ENCODE measurements at places on chromosomes 1 and 21.

DNA sequence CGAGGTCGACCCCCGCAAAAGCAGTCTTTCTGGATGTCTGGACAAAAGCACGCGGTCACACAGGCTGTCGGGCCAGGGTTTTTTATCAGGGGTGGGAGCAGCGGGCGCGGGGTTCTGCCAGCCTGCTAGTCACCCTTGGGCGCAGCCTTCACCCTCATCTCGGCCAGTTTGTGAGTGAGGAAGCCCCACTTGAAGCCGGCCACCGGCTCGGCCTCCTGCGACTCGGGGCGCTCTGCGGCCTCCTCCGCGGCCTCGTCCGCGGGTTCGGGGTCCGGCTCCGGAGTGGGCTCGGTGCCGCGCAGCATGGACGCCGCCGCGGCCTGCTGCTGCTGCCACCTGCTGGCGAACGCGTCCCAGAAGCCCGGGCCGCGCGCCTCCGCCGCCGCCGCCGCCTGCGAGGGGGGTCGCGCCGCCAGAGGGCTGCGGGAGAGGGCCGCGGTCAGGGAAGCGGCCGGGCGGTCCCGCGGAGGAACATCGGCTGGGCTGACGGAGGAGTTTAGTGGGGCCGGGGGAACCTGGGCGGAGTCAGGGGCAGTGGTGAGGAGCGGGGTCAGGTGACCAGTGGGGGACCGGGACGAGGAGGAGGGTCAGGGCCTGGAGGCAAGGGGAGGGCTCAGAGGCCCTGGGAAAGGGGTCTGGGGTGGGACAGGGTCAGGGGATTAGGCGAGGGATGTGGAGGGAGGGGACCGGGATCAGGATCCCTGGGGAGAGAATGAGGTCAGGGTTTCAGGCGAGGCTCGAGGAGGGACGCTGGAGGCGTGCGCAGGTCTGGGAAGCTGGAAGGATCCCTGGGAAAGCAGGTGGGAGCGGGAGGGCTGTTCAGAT lies 4.5 kb downstream of the C1orf232 start:
- DNase-seq: no peak

- DNase-seq: no peak
Observed at GRCh38 chr1:74726063-74726462, 6.8 kb downstream of the CRYZ start.

- DNase-seq: no peak
Observed at GRCh38 chr1:24248859-24249258, 61.8 kb upstream of the IFNLR1 start.

- DNase-seq: no peak
Observed at GRCh38 chr1:161069241-161069640, 450 bp downstream of the ARHGAP30 start.

GRCh38 chr1:206930210-206930798 lies 8.6 kb upstream of the FCMR start:
- DNase-seq: no peak

- no peak for DNase-seq
Observed at GRCh38 chr21:16074950-16075489, 345.2 kb downstream of the USP25 start.

DNA sequence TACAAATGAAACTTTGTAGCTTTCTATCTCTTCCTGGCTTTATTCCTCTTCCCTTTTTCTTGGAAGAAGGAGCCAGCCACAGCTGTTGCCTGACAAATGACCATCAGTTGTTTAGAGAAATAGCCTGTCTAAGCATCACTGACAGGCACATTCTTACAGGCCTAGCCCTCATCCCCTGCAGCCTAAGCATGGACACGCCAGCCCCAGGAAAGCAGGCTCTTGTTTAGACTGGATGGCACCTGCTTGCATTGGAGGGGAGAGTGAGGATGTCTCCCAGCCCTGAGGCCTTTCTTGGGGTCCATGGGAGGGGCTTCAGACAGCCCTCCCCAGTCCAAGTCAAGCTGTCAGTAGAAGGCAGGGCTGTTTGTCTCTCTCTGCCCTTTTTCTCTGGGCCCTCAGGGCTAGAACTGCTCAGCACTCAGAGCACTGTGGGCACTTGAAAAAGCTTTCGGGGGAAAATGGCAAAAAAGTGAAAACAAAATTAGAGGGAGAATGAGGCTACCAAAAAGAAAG lies 282.5 kb upstream of the PLXNA2 start:
- DNase-seq: no peak

DNA sequence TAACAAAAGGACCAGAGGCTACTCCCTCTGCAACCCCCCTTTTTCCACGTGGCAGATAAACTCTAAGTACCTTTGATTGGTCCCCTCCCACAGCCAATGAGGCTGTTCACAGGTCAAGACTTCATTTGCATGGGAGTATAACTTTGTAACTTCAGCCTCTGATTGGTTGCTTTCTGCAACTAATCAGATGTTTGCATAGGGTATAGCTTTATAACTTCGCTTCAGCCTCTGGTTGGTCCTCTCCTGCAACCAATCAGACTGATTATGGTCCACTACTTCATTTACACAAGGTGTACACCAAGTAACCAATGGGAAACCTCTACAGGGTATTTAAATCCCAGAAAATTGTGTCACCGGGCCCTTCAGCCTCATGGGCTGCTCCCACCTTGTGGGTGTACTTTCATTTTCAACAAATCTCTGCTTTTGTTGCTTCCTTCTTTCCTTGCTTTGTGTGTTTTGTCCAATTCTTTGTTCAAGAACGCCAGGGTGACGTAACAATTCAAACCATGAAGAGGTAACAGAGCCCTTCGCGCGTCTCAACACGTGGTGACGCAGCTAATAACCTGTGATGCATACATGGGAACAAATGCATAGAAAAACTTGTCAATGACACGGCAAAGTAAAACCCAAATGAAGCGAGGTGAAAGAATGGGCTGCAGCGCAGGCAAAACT lies 47.2 kb downstream of the VPS26C start:
- no peak for DNase-seq

DNA sequence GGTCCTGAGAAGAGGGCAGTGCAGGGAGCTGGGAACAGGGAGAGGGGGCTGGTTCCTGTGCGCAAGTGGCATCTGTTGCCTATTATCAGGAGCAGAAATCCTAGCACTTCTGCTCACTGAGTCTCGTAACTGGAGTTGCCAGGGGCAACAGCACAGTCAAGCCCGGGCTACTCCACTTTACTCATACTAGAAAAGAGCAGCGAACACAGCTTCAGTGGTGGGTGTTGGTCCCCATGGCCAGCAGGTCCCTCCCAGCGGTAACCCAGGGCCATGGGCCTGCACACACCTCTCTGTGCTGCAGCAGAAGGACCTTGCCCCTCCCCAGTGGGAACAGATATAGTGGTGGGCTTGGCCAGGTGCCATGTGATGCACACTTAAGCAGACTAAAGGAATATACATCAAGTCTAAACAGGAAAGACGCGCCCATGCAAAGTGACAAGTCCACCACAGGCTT lies 8.5 kb downstream of the PYCR2 start:
- DNase-seq: no peak

DNA sequence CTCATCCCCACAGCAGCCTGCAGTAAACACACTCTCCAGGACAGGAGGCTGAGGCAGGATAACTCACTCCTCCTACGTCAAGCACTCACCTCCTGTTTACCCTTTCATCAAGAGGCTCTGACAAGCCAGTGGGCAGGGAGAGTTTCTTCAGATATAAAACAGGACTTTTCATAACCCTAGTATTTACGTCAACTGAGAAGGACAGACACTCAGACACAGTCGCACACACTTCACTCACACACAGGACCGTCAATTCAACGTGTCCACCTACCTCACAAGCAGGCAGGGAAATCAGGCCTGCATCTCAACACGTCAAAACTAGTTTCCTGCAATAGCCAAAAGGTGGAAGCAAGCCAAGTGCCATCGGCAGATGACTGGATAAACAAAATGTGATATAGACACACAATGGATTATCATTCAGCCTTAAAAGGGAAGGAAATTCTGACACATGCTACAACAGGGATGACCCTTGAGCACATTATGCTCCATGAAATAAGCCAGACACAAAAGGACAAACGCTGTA lies 48.6 kb downstream of the ITPKB start:
- no peak for DNase-seq

DNA sequence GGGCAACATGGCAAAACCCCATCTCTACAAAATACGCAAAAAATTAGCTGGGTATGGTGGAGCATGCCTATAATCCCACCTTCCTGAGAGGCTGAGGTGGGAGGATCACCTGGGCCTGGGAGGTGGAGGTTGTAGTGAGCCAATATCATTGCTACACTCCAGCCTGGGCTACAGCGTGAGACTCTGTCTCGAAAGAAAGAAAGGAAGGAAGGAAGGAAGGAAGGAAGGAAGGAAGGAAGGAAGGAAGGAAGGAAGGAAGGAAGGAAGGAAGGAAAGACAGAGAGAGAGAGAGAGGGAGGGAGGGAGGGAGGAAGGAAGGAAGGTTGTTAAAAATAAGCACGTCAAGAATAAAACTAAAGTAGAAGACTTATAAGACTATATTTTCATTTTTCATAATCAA lies 17.0 kb upstream of the ATP1A1 start:
- no peak for DNase-seq

DNA sequence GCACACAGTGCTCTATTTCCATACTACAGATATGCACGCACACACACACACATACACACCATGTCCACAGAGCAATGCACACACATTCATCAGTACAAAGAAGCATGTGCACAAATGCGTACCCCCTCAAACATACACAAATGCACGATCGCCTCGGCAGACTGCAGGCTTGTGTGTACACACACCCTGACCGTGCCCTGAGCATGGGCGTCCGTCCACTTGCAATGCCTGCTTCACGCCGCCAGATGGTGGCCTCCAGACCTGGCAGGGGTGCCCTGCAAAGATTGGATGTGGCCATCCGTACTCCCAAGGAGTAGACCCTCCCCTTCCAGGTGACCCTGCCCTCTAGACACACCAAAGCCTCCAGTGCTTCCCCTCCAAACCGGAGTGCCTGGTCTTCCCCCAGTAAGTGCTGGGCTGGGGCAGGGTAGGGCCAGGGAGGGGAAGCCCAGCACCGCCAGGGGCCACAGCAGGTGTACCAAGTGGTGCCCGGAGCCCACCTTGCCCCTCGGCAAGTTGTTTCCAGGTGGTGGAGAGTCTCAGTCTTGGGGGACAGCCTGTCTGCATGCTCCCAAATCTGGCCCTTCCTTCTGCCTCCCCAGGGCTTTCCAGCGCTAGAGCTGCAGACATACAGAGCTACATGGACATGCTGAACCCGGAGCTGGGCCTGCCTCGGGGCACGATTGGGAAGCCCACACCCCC lies 20.6 kb downstream of the ESPN start:
- DNase-seq: no peak

- no peak for DNase-seq
Observed at GRCh38 chr1:7930645-7931445, 9.8 kb downstream of the TNFRSF9 start.

DNA sequence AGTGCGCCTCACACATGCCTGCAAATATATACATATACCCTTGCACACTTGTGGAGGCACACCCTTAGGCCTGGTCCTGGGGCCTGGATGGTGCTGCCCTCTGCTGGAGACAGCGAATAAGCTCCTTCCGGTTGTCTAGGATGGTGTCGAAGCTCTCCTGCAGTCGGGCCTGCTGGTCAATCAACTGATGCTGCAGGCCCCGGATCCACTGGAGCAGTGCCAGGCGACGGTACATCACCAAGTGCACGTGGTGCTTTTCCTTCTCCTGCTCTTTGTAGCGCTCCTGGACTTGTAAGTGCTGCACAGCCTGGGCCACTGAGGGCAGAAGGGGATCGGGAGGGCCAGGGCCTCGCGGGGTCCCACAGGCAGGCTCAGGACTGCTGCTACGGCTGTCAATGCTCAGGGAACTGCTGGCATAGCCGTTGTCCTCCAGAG lies 3.1 kb downstream of the C1orf216 start:
- peak; percentile 41 for DNase-seq

DNA sequence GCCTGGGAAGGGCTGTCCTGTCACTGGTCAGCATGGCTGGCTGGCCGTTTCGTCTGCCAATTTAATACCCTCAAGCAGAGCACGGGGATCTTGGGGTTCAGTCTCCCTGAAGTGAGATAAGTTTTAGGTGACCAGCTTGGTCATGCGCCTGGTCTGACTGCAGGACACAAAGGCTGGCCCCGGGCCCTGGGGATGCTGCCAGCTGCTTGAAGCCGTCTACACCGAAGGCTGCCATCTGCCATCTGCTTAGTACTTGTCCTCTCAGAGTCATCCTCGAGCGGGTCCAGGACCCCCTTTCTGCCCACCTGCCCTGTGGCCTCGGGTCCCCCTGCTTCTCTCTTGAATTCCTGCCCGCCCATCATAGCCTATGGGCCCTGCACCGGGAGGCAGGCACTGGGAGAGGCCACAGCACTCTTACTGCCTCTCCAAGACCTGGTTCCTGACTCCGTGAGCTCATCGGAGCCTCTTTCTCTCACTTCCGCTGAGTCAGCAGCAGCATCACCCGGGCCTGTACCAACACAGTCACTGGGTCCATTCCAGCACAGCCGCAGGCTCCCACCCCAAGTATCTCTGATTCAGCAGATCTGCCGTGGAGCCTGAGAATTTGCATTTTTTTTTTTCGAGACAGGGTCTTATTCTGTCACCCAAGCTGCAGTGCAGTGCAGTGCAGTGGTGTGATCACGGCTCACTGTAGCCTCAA lies 7.0 kb downstream of the FBLIM1 start:
- DNase-seq: no peak

DNA sequence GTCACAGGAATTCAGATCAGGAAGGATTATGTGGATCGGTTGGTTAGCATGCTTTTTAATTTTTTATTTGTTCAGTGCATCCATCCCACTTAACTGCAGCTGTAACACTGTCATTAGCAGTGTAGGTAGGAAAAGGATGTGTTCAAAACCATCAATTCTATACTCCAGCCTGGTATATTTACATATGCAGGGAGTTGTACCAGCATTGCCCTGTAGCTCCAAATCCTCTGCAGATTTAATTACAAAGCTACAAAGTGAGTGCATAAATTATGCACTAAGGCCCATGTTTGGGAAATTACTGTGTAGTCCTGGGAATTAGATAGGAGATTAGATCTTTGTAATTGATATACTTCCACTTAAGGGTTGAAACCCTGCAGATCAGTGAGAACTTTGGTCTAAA lies 15.9 kb upstream of the OSBPL9 start:
- no peak for DNase-seq

DNA sequence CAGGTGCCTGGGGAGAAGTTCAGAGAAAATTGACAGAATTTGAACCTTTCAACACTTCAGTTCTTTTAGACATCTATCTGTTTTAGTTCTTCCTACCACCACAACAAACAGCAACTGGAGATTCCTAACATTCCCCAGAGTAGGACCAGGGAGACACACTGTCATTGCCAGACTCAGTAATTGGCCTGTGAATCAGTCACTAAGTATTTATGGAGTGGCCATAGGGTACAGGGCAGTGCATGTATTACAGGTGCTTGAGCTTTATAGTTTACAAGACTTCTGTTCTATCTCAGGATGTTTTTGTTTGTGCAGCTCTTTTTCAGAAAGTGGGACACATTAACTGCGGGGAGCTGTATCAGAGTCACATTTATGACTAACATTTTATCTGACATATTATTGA lies 1.7 kb downstream of the CDC14A start:
- DNase-seq: no peak

- no peak for DNase-seq
Observed at GRCh38 chr1:18716785-18717678, 86.4 kb downstream of the PAX7 start.

Data from renal cortex interstitium (tissue), 15 donors.